ENCODE measurements at places on chromosomes 6 and 20.

DNA sequence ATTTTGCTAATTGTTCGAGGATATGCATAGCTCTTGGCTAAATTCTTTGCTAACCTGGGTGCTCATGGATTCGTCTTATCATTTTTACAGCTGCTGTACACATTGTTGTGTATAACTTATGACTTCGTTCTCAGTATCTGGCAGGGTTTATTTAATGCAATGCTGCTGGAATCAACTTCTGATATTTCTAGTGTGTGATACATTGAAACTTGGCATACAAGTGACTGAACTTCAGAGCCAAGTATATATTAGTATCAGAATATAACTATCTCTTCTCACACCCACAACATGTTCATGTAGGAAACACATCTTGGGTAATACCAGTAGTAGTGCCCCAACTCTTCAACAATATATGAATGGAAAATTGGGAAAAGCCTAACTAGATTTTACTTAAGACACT is 764.2 kb downstream of the TENT5A start:
- DNase-seq: no peak

GRCh38 chr6:148323344-148323743 is 19.3 kb upstream of the SASH1 start:
- DNase-seq: no peak

DNA sequence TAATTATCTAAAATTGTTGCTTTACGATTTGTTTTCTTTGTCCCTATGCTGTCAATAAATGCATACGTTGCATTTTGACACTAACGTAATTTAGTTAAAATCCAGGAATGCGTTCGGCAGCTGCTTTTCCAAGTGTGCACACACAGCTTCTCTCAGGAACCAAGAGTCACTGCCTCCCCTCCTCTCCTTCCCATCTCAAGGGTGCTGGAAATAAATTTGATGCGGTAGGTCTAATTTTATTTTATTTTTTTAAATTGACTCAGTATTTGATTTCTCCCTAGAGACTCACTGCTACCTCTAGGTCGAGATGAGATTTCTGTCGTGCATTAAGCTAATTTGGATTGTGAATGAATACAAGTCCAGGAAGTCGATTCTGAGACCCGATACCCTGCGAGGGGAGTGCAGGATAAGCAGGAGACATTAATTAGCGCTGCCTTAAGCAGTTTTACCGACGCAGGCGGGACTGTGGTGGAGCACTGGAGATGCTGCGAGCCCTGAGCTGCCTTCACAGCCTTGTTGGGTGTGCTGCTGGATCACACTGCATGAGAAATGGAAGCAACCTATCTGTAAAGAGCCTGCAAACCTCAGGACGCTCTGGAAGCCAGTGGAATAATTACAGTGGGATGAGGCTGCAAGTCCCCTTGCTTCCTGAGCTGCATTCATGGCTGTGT is 381.2 kb downstream of the C6orf118 start:
- no peak for DNase-seq

DNA sequence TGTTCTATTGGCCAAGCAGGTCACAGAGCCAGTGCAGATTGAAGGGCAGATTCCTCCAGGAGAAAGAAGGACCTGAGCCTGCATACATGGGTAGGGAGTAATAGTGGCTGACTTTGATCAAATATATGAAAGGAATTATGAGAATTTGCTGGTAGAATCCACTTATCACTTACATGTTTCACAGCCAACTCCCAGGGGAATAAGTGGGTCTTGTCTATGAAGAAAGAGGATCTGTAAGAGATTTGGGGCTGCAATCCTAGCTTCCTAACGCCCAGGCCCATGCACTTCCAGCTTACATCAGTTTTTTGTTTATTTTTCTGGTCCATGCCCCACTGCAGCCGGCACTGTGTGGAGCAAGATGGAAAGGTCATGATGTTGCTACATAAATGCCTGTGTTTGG is 107.9 kb upstream of the SYNDIG1 start:
- DNase-seq: no peak

DNA sequence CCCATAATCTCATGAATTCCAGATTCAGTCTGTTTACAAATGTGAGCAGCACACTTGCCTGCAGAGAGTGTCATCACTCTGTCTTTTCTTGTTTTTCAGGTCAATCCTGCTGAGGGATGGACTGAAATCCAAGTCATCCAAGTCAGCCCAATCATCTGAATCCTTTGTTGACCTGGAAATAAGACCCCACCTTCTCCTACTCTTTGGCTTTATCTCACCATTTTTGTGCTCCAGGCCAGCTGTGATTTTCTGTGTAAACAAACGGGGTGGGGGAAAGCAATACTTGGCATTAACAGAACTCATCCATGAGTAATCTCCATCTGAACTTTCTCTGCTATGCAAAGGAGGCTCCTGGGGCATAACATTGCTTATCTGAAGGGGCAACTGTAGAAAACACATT is 16.9 kb upstream of the GSTA4 start:
- DNase-seq: no peak

- DNase-seq: no peak
These were observed 50.8 kb upstream of the NRN1 start for GRCh38 chr6:6057442-6058053.

- no peak for DNase-seq
These were observed 34.6 kb downstream of the TAF8 start for GRCh38 chr6:42084889-42085288.

DNA sequence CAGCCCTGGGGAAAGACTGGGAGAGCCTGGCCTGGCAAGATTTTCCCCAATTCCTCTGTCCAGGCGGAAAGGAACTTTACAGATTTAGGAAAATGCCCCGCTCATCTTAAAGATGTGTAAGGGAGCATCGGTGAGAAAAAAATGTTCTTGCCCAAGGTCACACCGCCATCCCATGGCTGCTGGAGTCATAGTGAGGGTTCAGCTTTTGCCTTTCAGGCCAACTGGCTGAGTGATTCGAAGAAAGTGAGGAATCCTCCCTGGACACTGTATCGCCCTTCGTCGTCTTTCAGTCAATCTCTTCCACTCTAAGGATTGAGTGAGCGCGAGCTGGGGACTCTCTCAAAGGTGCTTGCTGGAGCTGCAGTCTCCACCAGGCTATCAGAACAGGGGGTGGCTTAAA is 1.4 kb downstream of the WFDC2 start:
- DNase-seq: peak; percentile 12

Data from activated naive CD8-positive, alpha-beta T cell treated with anti-CD3 and anti-CD28 coated beads, Interleukin-2, amount 50 U/mL, for 24 hours (primary cell).